CD4-positive, alpha-beta T cell treated with Interferon alpha-2 for 1 hour (primary cell): ENCODE measurements at places on chromosomes 7 and 10.

GRCh38 chr10:12709000-12709401 lies 292.5 kb downstream of the CCDC3 start:
- no peak for DNase-seq

- no peak for DNase-seq
Observed at GRCh38 chr7:15430911-15431310, 130.9 kb downstream of the AGMO start.

DNA sequence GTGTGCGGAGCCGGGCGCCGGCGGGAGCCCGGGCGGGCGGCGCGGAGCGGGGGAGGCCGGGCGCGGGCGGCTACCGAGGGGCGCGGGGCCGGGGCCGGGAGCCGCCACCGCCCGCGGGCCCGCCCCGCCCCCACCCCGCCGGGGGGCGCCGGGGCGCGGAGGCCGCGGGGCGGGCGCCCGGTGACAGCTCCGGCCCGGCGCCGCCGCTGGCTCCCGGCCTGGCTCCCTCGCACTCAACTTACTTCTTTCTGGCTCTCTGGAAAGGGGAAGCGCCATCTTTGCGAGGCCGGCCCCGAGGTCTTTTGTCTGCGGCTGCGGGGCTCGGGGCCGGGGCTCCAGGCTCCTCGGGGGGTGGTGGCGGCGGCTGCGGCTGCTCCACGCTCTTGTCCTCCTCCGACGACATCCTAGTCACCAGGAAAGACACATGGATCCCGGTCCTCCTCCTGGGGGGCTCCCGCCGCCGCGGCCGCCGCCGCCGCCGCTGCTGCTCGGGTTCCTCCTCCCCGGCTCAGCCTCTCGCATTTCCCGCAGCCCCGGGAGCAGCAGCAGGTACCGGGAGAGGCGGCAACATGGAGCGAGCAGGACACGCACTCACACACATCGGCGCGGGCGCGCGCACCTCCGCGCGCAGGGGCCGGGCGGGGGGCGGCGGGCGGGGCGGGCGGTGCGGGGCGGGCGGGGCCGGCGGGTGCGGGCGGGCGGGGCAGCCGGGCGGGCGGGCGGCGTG lies at the start of gene KMT2C:
KMT2C (minus strand) TSS at position 620 of the 727 bp plus-strand sequence; CDS start at position 403, 217 bp downstream.
- peak; percentile 68 for DNase-seq

DNA sequence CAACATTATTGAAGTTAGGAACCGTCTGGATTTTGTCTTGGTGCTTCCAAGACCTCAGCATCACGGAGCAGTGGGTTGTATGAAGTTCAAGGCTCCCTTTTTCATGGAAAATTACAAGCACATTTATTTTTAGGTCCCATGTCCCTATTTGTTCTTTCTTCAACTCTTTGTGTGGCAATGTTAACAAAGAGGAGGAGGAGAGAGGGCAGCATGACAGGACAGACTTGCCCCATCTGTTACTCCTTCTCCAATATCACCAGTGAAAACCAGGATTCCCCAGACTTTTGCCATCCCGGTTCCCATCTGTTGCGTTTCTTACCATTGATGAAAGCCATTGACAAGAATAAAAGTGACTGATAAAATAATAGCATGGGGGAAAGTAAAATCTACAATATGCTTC lies 28.6 kb downstream of the EEPD1 start:
- no peak for DNase-seq

DNA sequence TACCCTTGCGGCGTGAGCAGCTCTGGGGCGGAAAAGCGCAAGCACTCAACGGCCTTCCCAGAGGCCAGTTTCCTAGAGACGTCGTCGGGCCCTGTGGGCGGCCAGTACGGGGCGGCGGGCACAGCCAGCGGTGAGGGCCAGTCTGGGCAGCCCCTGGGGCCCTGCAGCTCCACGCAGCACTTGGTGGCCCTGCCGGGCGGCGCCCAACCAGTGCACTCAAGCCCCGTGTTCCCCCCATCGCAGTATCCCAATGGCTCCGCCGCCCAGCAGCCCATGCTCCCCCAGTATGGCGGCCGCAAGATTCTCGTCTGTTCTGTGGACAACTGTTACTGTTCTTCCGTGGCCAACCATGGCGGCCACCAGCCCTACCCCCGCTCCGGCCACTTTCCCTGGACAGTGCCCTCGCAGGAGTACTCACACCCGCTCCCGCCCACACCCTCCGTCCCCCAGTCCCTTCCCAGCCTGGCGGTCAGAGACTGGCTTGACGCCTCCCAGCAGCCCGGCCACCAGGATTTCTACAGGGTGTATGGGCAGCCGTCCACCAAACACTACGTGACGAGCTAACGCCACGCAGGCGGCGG lies 12.6 kb downstream of the TRIM8 start:
- DNase-seq: no peak

GRCh38 chr10:112209684-112210131 lies 26.1 kb upstream of the GPAM start:
- no peak for DNase-seq

DNA sequence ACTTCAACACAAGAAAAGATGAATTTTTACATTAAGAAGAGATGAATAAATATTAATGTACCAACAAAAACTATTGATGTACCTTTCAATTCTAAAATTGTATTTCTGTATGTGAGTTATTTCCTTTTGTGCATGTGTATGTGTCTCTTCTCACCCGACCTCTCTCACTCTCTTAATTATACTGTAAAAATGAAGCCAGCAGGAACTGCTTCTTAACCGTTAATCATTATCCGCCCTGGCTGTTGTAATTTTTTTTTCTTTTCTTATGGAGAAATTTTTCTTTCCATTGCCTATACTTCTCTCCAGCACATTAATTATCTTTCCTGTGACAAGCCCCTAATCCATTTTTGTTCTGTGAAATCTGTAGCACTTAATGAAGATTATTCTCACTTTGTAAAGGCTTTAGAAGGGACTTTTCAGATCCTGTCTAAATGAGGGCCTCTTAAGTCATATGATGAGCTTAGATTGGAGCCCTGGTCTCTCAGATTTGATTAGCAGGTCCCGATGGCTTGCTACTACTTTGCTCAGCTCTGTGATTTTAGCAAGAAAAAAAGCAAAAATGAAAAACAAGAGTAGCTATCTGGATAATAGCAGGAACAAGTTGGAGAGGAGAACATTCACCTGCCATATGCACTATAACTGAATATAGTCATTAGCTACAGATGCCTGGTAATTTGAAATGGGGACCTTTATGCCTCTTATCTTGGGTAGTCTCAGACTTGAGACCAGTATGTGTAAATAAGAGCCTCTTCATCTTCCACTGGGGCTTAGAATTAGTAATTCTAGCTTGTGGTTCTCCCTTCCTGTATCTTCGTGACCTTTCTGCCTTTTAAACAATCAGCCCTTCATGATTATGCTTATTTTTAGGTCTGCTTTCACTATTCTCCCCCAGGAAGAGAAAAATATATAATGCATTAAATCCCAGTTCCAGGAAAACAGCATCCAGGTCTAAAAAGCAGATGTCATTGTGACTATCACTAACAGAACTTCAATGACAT lies 80.0 kb upstream of the COL1A2 start:
- no peak for DNase-seq

- no peak for DNase-seq
Observed at GRCh38 chr10:8454357-8454756, 399.9 kb downstream of the GATA3 start.

- no peak for DNase-seq
Observed at GRCh38 chr10:78264361-78264760, 230.7 kb downstream of the RPS24 start.

- DNase-seq: no peak
Observed at GRCh38 chr7:23211589-23211988, 29.7 kb downstream of the NUP42 start.

- no peak for DNase-seq
Observed at GRCh38 chr7:5656233-5656632, 125.2 kb downstream of the RNF216 start.

DNA sequence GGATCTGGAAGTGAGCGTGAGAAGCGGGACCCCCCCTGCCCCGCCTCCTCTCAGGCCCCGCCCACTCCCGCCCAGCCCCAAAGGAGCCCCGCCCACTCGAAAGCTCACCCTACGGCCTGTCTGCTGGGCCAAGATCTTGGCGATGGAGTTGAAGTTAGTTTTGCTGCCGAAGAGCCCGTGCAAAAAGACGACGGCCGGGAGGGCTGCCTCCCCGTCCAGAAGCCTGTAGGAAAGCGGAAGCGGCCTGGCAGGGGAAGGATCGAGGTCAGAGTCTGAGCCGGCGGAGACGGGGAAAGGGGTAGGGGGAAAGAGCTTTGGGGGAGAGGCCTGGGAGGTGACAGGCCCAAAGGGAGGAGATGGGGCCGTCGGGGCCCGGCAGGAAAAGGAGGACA lies 386 bp downstream of the ABHD11 start:
- peak; percentile 52 for DNase-seq

DNA sequence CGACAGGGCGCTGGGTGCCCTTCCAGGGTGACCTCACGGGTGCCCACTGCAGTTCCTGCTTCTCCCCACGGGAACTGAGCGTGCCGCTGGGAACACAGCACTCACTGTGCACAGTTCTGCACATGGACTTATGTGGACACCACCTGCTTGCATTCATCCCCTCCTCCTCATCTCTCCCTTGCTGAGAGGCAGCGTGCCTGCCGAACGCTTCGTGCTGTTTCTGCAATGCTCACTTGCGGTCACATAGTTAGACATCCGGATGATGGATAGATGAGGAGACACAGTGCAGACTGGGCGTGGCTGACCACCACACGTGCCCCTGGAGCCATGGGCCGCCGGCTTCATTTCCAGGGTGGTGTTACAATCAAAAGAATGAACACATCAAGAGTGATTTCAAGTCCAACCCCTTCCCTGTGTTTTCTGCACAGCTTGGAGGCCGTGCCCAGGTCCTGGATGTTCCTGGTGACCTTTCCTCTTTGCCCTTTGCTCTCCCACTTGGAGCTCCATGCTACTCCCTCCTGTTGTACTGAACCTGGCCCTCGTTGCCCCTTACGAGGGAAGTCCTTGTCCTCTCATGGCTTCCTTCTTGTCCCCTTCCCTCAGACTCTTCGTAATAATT lies 119.4 kb downstream of the VIPR2 start:
- no peak for DNase-seq

DNA sequence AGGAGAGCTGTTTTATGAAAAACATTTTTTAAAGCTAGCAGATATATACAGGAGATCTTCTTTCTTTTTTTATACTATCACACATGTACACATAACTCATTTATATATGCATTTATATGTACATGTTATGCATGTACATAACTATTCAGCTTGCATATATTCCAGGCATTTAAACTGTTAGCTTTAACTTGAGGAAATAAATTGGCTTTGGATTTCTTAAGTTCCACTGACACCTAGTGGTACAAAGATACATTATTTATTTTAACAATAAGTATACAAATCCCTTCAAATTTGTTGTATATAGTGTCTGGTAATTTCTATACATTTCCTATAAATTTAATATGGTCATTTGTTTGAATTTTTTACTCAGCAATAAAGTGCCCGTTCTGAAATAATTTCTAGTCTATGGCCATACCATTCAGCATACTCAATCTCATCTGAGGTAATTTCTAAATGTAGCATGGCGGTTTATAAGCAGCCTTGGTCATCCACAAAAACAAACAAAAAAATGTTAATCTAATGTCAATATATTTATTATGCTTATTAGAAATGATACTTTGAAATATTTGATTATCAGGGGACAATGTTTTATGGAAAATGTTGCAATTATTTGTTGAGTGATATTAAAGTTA lies 11.6 kb downstream of the ZDHHC6 start:
- no peak for DNase-seq

DNA sequence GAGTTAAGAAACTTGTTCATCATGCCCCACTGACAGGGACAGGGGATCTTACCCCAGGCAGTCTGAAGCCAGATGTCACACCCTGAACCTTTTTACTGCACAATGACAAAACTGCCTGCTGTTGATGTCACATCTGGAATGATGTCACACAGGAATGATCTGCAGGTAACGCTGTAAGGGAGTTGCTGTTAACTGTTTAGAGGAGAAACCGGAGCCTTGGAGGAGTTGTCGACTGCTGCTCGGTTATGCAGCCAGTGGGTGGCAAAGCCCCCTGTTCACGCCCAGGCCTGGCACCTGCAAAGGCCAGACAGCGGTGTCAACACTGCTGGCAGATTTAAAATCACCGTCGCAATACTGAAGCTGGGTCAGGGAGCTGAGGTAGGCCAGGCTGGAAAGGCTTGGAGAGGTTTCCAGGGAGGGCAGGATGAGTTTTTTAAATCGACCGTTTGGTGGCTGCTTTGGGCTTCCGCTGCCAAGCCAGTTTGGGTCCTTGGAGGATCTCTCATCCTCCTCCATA lies 10.0 kb upstream of the SLIT1 start:
- no peak for DNase-seq

DNA sequence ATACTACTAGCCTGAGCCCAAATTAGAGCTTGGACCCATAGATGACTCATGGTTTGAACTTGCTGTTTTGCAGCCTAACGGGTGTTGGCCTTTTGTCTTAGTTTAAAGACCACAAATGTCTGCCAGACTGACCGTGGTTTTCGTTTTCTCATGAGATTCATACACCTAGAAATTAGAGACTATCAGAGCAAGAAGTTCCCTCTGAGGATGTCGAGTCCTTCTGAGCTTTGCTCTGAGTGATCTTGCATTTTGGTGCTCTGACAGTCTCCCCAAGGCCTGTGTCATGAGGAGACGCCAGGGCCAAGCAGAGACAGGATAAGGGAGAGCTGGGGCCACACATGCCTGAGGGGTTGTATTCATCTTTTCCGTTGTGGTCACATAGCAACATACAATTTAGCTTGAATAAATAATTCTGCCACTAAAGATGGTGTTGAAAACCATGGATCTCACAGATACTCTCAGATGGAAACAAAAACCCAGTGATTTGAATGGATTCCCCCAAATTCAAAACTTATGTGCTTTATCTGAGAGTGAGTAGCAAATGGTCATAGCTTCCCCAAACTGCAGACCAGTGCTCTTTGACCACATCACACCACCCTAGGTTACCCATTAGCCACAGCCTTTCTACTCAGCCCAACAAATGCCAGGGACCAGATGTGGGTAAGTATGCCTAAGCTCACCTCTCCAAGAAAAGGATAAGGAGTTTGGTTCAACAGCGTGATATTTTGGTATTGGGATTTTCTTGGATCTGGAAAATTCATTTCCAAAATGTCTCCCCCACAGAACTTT lies 762.0 kb upstream of the IGFBP3 start:
- no peak for DNase-seq

GRCh38 chr10:37855636-37856035 lies 1.8 kb downstream of the ZNF248 start:
- no peak for DNase-seq

DNA sequence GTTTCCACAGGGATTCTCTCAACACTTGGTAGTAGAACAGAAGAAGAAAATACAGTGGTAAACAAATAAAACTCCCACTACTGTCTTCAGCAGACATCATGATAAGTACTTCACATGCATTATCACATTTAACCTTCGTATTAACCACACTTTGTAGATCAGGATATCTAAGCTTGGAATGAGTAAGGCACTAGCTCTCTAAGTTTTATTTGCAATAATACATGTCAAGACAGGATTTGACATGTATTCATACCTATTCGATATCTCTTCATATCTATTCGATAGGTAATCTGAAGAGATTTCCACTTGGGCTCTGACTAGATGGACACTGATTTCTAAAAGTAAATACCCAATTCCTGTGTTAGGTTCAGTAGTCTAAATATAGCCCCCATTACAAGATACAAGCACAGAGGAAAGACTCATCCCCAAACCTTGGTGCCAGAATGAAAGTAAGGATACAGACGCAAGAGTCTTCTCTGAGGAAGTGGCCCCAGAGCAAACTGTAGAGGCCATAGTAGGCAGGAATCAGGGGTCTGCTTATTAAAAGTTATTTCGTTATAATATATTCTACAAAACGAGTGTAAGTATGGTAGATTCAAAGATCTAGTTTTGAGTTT lies 58.4 kb downstream of the FOXP2 start:
- DNase-seq: no peak
